Activated CD8-positive, alpha-beta memory T cell treated with anti-CD3 and anti-CD28 coated beads, Interleukin-2, amount 50 U/mL, for 48 hours (primary cell): ENCODE measurements at places on chromosomes 4 and X.
A peak's percentile ranks its signal among the peaks of the same experiment; 100 is the strongest.

- no peak for DNase-seq
Measured at GRCh38 chr4:25358515-25359275, 18.4 kb upstream of the ANAPC4 start.

GRCh38 chr4:145878501-145879435 is 59.9 kb downstream of the ZNF827 start:
- no peak for DNase-seq

GRCh38 chrX:23515028-23515427 is 152.3 kb upstream of the PRDX4 start:
- no peak for DNase-seq

GRCh38 chr4:1356181-1356998 is 9.4 kb downstream of the UVSSA start:
- DNase-seq = peak; percentile 77

GRCh38 chr4:140568507-140569306 is at the start of gene UCP1:
UCP1 (minus strand) TSS chr4:140568961; CDS start chr4:140568729, 232 bp downstream.
- DNase-seq = peak; percentile 52

- no peak for DNase-seq
Measured at GRCh38 chr4:137664046-137664387, 131.7 kb upstream of the PCDH18 start.

- DNase-seq = no peak
Measured at GRCh38 chr4:114479595-114479994, 119.0 kb upstream of the UGT8 start.

GRCh38 chr4:165403637-165404036 is 24.8 kb downstream of the CPE start:
- no peak for DNase-seq

DNA sequence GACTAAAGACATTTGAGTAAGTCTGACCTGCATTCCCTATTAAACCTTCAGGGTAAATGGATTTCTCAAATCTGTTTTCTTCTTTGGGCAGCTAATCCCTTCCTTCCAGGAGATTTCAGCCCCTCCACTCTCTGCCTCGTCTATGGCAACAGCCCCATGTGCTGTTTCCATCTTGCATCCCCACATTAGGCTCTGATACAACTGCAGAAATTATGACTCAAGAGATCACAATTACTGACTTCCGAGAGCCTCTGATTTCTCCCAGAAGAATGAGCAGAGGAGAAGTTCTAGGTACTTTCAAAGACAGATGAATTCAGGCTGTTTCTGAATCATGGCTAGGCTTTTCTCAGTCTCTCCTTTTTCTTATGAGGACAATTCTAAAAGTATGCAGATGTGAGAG is 38.7 kb downstream of the RAI2 start:
- no peak for DNase-seq

- DNase-seq = no peak
Measured at GRCh38 chr4:99670409-99671073, 12.9 kb upstream of the C4orf54 start.

GRCh38 chrX:40154853-40155588 is 57.3 kb upstream of the BCOR start:
- DNase-seq = no peak

- DNase-seq = no peak
Measured at GRCh38 chr4:85951-86350, 32.8 kb downstream of the ZNF595 start.

DNA sequence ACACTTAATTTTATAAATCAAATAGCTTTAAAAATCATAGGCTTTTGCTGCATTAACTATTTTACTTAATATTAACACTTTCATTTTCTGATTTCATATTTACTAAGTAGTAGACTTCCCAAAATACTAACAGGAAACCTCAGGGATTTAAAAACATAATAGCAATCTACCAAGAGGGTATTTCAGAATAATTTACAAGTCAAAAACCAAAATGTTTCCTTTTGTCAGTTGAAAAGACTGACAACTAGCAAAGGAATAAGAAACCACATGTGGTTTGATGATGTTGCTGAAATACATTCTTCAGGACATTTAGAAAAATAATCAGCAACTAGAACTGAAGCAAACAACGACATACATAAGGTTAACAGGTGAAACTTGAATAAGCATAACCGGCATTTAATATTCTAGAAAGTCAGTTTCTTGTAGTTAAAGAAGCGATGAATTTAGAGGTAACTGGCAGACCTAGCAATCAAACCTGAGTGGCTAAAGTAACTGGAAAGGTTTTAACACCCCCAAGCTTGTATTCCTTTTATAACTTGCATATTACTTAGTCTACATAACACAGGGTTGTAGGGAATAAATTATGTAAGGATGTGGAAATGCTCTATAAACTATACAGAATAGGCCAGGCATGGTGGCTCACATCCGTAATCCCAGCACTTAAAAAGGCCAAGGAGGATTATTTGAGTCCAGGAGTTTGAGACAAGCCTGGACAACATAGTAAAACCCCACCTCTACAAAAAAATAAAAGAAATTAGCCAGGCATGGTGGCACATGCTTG is 40.0 kb downstream of the DHX15 start:
- DNase-seq = no peak

DNA sequence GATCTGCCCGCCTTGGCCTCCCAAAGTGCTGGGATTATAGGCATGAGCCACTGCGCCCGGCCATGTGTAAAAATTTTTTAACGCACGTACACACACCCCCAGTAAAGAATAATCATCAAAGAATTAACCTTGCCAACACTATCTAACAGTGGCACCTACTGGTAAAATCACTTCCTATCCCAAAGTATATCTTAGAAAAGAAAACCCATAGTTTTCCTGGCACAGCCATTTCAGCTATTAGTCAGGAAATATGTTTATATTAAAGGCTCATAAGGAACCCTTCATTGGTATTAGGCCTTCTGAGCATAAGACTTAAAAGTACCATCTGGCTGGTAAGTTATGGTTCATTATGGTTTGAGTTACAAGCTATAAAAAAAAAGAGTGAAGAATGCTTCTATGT is 14.1 kb downstream of the S100G start:
- no peak for DNase-seq

DNA sequence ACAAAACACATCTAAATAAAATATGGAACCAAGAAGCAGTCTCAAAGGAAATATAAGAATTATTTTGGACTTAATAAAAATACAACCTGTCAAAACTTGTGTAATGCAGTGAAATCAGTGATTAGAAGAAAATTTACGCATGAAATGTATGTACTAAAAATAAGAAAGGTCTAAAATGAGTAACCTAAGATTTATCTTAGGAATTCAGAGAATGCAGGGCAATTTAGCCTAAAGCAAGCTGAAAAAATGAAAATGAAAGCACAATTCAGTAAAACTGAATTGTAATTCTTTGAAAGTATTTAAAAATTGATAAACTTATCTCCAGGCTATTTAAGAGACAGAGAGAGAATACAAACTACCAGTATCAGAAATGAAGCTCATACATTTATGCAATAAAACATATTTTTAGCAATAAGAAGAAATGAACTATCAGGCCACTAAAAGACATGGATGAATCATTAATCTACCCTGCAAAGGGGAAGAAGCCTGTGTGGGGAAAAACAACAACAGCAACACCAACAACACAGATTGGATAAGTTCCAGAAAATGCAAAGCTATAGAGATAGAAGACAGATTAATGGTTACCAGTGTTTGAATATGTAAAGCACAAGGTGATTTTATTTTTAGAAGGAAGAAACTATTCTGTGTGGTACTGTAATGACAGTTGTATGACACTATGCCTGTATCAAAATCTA is 442.0 kb upstream of the ADGRL3 start:
- DNase-seq = no peak

GRCh38 chrX:153065389-153065788 is 6.9 kb upstream of the PNMA6A start:
- DNase-seq = no peak

DNA sequence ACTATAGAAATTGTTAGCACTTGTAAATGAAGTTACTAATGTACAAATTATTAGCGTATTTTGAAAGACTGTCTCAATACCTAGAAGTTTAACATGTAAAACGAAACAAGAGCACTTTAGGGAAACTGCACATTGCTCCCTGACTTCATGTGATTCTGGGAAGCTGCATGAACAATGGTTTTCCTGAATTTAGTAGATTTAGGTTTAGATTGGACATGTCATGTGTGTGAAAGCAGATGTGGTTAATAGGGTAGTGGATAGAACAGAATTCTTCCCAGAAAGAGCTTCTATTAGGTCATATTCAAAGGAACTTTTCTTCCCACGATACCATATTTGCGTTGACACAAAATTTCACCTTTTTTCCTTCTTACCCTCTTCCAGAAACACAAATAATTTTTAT is 14.9 kb upstream of the CXCL8 start:
- DNase-seq = no peak

GRCh38 chr4:14856062-14856933 is 146.0 kb upstream of the CPEB2 start:
- peak; percentile 61 for DNase-seq

GRCh38 chr4:119128148-119128547 is 7.5 kb upstream of the MYOZ2 start:
- DNase-seq = no peak

GRCh38 chr4:93994175-93994994 is 165.8 kb downstream of the ATOH1 start:
- no peak for DNase-seq

DNA sequence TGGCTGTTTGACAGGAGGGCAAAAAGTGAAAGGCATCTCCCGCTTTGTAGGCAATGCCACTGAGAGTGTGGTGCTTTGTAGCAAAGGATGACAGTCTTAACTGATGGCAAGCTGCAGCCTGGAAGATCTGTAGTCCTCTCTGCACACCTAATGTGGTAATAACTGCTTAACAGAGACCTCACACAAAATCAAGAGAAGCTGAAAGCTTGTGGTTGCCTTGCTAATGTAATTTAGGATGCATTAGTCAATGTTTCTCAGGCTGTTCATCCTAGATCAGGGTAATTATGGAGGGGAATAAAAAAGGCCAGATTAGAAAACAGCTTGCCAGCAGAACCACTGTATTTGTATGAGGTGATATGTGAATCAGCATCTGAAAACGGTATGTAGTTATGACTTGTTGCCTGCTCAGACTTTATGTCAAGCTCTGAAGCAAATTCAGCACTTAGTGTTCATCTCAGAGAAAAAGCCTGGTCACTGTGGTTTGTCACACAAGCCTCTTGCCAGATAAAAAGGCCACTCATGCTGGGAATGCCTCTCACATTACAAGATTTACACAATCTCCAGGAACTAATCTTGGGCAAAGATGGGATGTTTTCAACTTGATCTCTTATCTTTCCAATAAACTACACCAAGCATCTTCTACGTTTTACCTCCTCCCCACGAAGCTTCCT is 130.8 kb downstream of the ENOX2 start:
- DNase-seq = no peak

GRCh38 chrX:88944661-88945060 is 197.6 kb downstream of the CPXCR1 start:
- no peak for DNase-seq

GRCh38 chr4:90769251-90769650 is 642.1 kb downstream of the CCSER1 start:
- DNase-seq = no peak

DNA sequence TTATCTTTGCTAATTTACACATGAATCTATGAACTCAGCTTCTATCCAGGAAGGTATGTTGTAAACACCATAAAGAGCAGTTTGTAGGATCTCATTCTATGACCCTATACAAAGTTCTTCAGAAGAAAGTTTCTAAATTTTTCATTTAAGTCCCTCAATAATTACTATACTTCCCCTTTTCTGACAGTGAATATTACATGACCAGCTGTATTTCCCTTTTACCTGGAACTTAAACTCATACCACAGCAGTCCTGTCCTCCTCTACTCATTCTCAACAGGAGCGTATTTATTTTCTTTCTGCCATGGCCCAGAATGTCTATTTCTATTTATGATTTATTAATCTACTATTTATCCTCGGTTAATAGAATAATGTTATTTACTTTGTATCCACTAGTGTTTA is 15.8 kb downstream of the RASGEF1B start:
- no peak for DNase-seq

GRCh38 chrX:81202943-81203342 is 1.0 kb downstream of the SH3BGRL start:
- DNase-seq = no peak

DNA sequence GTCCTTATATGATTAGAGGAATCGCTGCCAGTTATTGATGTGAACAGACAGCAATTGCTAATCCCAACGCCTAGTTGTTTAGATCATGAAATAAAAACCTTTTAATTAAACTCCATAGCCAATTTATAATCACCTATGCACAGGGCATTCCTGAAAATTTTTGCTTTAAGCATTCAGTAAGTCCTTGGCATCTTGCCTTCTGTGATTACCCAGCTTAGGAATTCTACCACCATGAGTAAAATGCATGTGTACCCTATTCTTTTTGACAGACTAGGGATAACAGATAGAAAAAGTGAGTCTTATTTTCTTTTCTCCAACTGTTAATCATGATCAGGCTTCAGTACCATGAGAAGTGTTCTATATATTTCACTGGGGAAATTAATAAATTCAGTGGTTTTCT is 995.3 kb upstream of the GRIA3 start:
- no peak for DNase-seq

DNA sequence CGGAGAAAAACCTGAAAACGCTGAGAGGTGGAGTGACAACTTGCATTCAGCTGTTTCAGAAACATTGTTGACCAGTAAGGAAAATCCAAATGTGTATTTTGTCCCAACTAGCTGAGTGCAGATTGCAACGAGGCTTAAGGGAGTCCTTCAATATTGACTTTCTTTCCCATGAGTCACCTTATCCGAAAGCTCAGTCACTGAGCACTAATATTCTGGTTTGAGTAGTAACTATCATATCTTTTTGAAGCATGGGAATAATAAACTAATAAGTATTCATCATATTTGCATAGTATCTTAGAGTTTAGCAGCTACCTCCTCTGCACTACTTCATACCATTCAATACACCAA is 604.3 kb downstream of the PACRGL start:
- DNase-seq = no peak

GRCh38 chr4:151014521-151015458 is at the start of gene LRBA:
LRBA (minus strand) TSS chr4:151015284; CDS start chr4:151014642, 642 bp downstream.
- peak; percentile 88 for DNase-seq

DNA sequence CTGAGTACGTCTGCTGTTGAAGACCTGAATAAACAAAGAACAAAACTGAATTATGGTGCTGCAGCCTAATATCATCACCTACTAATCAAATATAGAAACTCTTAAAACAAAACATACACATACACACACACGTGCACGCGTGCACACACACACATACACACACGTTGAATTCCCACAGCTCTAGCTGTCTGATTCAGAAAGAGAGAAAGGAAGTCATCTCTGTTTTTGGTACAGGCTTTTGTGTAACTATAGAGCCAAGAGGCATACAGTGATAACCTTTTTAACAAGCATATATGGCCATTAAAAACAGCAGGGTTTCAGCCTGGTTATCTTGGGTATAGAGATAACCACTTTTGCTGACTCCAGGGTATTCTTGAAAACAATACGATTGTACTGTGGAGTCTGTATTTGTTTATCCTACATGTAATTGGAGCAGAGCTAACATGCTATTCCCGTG is 823.2 kb downstream of the CCSER1 start:
- DNase-seq = no peak
